ENCODE measurements at places on chromosomes 11 and 22. TPM values are rescaled to one million over a fixed set of nuclear protein-coding genes. Genes with fewer than 3 reads are reported as not detected.

- H3K27ac ChIP-seq: no peak overlapping the region
- no peaks in the 10 kb centered on the region for H3K36me3 ChIP-seq
- no peak overlapping the region for H3K4me3 ChIP-seq
These were observed 267.6 kb upstream of the B3GAT1 start for GRCh38 chr11:134679592-134679991.

DNA sequence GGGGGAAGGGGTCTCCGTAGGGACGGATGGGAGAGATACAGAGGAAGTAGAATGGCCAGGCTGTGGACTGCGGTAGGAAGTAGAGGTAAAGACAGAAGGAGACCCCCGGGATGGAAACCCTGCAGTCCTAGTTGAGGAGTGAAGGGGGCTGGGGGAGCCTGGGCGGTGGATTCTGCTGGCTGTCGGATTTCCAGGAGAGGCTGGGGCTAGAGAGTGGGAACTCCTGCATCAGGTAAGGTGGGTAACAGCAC lies 727 bp upstream of the SCARF2 start:
- no peak overlapping the region for H3K4me3 ChIP-seq
- H3K27ac ChIP-seq: no peak overlapping the region
- peaks cover 11% of the 10 kb centered on the region for H3K4me1 ChIP-seq
- no peak for DNase-seq
- H3K36me3 ChIP-seq: peaks cover 4% of the 10 kb centered on the region

- no peak overlapping the region for H3K4me3 ChIP-seq
- no peaks in the 10 kb centered on the region for H3K36me3 ChIP-seq
- no peaks in the 10 kb centered on the region for H3K4me1 ChIP-seq
These were observed 147.9 kb downstream of the FEZ1 start for GRCh38 chr11:125348141-125348651.

- DNase-seq: no peak
- no peak overlapping the region for H3K27ac ChIP-seq
- H3K36me3 ChIP-seq: no peaks in the 10 kb centered on the region
- H3K4me3 ChIP-seq: no peak overlapping the region
- H3K27me3 ChIP-seq: no peaks in the 10 kb centered on the region
These were observed 94.9 kb upstream of the CADM1 start for GRCh38 chr11:115599125-115599524.

The MMP10 gene
- total RNA-seq: not detected
